Left ventricle myocardium inferior (tissue), 1 donor: ENCODE measurements at places on chromosomes 5 and 9. TPM values are rescaled to one million over a fixed set of nuclear protein-coding genes. Genes with fewer than 3 reads are reported as not detected.

GRCh38 chr9:81741103-81741502 is 51.8 kb upstream of the TLE1 start:
- DNase-seq, result no peak

Gene PCDHGB1
- total RNA-seq, result 5.7 TPM

DNA sequence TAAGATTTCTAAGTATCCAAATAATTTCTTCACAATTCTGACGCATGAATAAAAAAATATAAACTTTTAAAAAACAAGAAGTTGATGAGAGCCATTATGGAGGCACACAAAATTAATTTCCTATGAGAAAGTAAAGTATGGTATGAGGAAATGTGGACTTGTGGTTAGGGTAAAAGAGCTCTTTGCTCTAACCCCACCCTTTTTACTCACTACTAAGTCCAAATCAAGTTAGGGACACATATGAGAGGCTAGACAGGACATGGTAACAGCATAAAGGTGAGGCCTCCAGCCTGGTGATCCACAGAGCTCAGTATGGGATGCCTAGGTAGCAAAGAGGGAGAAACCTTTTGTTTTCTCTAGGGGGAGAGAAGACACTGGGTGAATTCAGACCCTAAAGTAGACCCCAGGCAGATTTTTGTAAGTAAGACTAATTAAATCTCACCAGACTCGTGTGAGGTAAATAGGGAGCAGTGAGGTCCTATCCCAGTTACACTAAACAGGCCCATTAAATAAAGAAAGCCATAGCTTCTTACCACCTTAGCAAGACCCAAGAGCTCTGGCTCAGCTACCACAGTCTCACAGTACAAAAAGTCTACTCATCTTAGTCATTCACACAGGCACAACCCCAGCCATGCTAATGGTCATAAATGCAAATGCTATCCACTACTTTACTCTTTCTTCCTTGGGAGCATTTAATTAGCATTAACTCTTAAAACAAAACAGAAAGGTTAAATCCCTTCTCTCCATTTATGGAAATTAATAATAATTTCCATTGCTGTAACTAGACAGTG is 42.6 kb downstream of the MLLT3 start:
- no peak for DNase-seq

Gene MAMDC2
- total RNA-seq, result 9.0 TPM

GRCh38 chr5:179237770-179238627 is 107.3 kb downstream of the ADAMTS2 start:
- no peak for DNase-seq

- DNase-seq, result no peak
Observed at GRCh38 chr5:161256957-161257356, 289.6 kb downstream of the GABRB2 start.

DNA sequence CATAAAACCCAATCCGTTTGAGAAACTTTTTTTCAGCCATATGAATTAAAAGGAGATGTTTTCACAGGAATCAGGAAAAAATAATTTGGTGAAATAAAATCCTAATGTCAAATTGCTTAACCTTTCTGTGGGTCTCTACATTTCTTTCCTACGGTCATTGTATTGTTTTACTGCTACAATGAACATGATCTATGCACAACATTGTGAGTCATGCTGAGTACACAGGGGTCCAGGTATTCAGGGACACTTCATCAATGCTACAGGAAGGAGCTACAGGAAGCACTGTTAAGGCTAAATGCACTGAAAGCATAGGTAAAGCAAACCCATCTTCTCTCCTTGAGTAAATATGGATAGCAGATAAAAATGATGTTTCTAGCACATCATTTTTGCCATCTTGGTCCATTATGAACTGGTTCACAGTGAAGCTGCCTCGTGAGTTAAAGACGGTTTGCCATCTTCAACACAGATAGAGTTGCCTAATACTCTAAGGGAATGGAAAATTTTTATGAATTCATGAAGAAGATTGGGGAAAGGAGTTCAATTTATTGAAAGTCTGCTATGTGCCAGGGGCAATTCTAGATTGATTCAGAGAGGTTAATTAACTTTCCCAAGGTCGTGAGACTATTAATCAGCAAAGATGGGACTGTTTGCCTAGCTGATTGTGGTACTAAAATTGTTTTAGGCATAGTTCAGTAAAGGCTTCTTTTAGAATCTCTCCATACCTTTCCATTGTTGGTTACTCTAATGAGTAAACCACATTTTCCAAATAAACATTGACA is 85.5 kb downstream of the DIRAS2 start:
- DNase-seq, result no peak

GRCh38 chr5:16690243-16690852 is 73.6 kb upstream of the RETREG1 start:
- no peak for DNase-seq
